ENCODE measurements at places on chromosomes 11 and 22.

DNA sequence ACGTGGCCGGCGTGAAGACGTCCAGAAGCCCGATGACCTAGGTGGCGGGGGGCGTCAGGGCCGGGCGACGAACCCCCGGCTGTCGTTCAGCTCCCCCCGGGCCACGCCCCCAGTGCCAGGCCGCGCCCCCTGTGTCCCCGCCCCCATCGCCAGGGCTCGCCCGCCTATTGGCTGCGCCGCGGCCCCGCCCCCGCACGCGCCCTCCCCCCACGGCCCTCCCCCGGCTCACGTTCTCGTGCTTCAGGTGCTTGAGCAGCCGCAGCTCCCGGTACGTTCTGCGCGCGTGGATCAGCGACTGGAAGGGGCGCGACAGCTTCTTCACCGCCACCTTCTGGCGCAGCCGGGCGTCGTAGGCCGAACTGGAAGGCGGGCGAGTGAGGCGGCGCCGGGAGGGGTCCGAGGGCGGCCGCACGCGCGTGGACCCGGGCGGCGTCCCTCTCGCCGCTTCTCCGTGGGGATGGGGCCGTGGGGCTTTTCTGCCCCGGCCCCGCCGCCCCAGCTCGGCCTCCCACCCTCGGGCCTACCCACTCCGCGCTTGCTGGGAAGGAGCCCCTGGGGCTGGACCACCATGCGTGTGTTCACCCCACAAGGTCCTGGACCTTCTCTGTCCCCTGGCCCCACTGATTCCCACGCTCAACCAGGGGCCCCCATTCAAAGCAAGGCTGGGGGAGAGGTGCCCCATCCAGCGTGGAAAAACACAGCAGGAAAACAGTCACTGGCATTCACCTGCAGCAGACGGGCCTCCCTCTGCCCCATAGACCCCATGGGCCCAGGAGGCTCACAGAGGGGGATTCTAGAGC, 2.4 kb downstream of the MAPK11 start:
- DNase-seq, result no peak

DNA sequence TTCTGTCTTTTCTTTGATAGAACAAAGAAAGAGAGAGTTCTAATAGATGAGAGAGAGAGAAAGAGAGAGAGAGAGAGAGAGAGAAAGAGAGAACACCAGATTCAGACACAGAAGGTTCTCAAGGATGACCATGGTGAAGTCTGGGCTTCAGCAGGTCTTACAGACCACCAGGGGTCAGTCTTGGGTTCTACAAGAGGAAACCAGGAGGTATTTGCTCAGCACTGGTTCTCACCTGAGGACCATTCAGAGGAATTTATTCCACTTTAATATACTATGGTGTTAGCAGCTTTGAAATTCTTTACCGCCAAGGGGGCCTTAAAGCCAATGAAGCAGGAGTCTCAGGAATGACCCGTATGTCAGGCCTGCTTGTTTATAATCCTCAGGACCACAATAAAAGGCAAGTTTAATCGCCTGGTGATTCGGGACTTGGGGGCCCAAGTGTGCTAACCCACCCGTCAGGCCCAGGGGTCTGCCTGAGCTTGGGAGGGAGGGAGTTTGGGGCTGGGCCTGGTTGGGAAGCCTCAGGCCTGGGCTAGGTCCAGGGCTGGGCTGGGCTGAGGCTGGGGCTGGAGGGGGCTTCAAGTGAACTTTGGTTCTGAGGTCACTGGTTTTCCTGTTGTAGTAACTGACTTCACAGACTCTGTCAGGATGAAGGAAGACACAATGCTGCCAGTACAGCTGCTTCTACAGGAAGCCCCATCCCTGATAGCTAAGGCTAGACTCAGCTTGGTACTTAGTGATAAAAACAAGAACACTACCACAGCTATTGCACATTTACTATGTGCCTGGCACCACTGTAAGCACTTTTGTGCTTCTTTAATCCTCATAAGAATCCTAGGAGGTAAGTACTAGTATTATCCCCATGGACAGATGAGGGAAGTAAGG, 179.2 kb upstream of the ZBED5 start:
- DNase-seq, result no peak

GRCh38 chr22:41361716-41362310, 19.9 kb upstream of the TEF start:
- DNase-seq, result no peak

- DNase-seq, result no peak
Measured at GRCh38 chr11:84558085-84558905, 1068.8 kb downstream of the DLG2 start.

DNA sequence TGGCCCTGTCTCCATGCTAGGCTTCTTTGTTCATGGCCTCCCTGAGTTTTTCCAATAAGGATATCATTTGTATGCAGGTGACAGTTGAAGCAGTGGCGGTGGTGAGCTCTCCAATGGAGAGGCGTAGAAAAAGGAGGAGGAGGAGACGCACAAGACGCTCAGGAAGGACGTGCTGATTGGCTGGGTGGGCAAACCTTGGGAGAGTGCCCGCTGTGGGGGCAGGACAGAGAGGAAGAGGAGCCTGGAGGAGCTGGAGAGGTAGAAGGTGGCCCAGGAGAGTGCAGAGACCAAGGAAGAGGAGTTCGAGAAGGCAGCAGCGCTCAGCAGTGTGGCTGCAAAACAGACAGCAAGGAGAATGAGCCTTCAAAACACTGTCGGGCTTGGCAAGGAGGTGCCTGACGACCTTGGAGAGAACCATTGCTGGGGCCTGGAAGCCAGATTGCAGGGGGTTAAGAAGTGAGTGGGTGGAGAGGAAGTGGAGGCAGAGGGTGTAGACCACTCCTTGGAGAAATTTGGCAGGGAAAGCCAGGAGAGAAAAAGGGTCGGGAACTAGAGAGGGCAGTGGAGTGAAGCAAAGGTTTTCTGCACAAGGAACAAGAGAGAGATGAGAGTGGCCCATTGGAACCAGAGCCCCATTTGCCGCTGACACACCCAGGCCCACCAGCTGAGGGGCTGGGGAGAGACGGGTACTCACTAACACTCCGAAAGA, 7.5 kb downstream of the CLCF1 start:
- no peak for DNase-seq

DNA sequence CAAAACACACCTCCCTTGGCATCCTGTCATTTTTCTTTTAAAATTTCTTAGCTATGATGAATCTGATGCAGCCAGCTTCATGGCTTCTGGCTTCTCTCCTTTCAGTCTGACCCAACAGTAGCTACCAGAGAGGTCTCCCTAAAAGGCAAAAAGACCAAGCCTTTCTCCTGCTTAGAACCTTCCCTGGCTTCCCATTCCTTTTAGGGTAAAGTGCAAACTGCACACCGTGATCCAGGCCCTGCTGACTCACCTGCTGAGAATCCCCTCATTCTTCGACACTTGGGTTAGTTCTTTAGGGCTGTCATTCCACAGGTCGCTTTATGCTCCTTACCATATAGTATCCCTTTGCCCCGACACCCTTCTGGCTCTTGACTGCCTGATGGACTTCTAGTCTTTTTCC, 362.4 kb downstream of the MIAT start:
- DNase-seq, result no peak

DNA sequence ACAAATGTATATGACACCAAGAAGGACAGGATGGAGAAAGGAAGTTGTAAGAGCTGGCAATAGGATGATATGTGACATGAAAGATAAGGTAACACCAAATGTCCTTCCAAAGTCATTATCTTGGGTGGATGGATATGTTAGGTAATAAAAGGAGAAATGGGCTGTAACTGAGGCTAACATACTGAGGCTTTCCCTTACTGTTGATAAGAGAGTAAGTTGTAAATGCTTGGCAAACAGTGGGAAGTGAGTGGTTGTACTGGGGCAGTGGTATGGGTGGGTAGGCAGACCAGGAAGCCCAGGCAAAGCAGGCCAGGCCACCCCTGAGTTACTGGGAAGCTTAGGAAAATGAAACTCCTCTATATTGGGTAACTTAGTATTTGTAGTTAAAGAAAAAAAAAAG, 73.7 kb downstream of the ARHGAP42 start:
- DNase-seq, result no peak

GRCh38 chr11:17230867-17231851, 23.4 kb upstream of the PIK3C2A start:
- no peak for DNase-seq

DNA sequence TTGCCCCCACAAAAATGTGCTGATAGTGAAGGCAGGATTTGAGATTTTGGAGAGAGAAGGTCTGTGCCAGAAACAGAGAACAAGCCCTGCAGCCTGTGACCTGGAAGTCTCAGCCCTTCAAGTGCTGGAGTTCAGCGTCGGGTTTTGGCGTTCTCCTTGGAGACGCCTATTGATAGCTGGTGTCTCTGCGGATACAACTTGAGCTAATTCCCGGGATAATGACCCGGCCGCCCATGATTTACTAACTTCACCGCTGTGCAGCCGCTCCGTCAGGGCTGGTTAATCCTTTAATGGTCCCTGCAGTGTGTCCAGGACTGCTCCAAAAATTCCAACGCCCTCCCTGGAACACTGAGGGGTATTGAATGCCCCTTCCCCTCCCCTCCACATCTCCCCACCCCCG, 76.6 kb downstream of the WT1 start:
- DNase-seq, result no peak

DNA sequence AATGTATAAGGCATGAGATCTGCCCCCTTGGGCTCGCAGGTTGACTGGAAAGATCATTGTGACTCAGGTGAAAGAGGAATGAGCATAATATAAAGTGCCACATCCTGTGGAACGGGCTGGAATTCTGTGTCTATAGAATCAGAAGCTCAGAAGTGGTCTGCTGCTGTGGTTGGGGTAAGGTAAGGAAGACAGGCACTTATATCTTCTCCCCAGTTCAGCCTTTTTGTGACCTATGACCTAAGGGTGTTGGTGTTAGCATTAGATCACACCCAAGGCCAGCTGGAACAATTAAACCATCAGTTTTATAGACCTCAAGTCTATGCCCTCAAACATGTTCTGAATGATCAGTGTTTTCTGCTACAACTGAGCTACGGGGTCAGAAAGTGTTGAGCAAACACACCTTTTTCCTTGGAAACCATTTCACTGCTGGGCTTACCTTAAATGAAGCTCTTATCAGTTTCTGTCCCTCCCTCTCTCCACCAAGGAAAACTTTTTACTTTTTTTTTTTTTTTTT, 15.7 kb upstream of the POU2AF3 start:
- DNase-seq, result no peak

DNA sequence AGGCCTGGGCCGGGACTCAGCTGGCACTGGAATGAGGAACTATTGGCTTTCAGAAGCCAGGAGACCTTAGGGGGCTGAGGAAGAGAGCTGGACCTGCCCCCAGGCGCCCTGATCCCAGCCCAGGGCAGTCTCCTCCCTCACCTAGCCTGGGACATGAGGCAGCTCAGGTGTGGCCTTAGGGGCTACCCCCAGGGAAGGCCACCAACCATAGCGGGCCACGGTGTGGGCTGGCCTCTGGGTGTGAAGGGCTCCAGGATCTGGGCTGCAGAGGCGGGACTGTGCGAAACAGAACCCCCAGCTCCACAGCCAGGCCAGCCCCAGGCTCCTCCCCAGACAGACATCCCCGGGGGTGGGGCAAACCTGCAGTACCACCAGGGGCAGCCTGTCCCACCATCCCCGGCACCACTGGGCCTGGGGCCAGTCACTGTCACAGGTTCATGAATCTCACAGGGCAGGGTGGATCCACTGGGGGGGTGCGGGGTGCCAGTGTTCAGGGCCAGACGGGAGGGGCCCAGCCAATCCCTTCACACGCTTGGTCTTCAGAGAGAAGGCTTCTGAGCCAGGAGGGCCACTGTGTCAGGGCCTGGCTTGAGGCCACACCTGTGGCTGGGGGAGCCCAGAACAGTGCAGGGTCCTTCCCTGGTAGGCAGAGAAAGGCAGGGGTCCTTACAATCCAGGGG, 3.5 kb downstream of the PLXNB2 start:
- DNase-seq, result no peak

- no peak for DNase-seq
Measured at GRCh38 chr22:50626850-50627641, 906 bp downstream of the ARSA start.

- DNase-seq, result no peak
Measured at GRCh38 chr11:11125618-11126017, 227.4 kb downstream of the CSNK2A3 start.

DNA sequence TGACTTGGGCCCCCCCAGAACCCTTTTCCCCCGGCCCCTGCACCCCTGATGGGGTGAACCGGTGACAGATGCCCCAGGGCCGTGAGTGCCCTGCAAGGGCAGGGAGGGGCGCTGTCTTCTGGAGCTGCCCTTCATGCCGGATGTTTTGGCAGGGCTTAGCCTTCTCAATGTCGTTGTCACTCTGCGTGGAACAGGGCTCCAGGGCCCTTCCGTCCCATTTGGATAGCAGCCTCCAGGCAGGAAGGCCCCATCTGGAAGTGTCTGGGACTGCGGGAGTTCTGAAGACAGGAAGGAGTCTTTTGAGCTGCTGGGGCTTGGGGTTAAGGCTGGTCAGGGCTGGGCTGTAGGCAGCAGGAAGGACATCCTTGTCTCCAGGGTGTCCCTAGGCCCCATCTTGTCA, 4.6 kb downstream of the FRMD8 start:
- no peak for DNase-seq

GRCh38 chr11:86889001-86889341, 66.2 kb downstream of the FZD4 start:
- DNase-seq, result no peak

GRCh38 chr11:118171269-118172062, 5.0 kb downstream of the SCN2B start:
- peak; percentile 21 for DNase-seq

DNA sequence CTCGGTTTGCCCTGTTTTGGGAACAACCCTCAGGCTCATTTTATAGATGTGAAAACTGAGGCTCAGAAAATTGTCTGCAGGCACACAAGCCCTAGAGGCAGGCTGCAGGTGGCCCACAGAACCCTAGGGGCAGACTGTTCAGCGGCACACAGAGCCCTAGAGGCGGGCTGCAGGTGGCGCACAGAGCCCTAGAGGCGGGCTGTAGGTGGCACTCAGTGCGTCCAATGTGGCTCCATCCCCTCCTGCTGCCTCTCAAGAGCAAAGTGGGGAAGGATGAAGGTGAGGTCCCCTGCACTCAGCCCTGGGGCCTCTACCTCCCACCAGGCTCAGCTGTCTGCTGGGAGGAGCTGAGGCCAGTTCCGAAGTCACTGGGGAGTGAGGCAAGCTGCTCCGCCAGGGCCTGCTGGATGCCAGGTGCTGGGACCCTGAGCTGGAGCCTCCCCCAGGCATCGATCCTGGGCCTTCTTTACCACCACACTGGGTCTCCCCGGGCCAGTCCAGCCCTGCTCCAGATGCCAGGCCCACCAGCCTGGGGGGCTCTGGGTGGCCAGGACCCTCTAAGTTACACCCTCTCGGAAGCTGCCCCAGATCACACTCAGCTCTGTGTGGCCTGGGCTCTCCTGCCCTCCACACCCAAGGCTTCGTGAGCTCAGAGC, 2.3 kb downstream of the ACY3 start:
- DNase-seq, result no peak

- no peak for DNase-seq
Measured at GRCh38 chr11:66411323-66411722, 9.5 kb upstream of the NPAS4 start.

DNA sequence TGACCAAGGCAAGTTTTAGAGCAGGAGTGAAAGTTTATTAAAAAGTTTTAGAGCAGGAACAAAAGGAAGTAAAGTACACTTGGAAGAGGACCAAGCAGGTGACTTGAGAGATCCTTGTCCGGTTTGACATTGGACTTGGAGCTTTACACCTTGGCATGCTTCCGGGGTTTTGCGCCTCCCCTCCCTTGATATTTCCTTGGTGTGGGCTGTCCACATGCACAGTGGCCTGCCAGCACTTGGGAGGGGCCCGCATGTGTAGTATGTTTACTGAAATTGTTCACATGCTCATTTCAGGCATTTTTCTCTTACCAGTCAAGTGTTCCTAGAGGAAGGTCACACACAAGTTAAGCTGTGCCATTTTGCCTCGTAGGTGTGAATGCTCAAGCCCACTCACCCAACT, 19.0 kb upstream of the THRSP start:
- no peak for DNase-seq

- DNase-seq, result no peak
Measured at GRCh38 chr11:26762089-26762488, 40.2 kb upstream of the SLC5A12 start.

Data from amniotic stem cell (primary cell).